ENCODE measurements at places on chromosomes 1 and 21. TPM values are rescaled to one million over a fixed set of nuclear protein-coding genes. Genes with fewer than 3 reads are reported as not detected.

Gene FOXO6
- 0.43 TPM for total RNA-seq

Gene RSPH1
- total RNA-seq = 0.84 TPM

Gene MX1
- 142 TPM for total RNA-seq

Gene ADAMTS4
- 7.8 TPM for total RNA-seq

Gene KCTD3
- 26.9 TPM for total RNA-seq

Gene HEYL
- 17.7 TPM for total RNA-seq

Gene KCNK1
- 7.3 TPM for total RNA-seq

Gene DRAXIN
- total RNA-seq = 0.09 TPM

DNA sequence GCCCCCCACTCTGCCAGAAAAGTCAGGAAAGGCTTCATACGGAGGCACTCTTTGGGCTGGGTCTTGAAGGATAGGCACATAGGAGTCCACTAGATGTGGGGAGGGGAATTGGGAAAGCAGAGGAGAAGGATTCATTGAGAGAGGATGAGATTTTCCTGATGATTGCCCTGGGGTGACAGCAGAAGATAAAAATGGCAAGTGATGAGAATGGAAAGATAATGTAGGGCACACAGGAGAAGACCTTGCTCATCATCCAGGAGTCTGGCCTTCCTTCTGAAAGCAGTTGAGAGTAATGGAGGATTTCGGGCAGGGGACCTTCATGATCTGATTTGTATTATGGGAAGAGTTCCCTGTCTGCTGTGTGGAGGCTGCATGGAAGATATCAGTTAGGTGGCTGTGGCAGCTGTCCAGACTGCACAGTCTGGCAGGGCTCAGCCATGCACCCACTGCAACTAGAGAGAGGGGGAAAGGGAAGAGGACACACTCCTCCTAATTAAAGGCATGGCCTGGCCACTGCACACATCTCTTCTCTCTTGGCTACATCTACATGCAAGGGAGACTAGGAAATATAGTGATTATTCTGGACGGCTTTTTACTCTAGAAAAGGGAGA, 9.6 kb upstream of the FABP3 start:
- DNase-seq = no peak
- no peak overlapping the region for H3K27ac ChIP-seq
- H3K36me3 ChIP-seq = no peaks in the 10 kb centered on the region
- peaks cover 9% of the 10 kb centered on the region for H3K27me3 ChIP-seq
- no peaks in the 10 kb centered on the region for H3K4me1 ChIP-seq

DNA sequence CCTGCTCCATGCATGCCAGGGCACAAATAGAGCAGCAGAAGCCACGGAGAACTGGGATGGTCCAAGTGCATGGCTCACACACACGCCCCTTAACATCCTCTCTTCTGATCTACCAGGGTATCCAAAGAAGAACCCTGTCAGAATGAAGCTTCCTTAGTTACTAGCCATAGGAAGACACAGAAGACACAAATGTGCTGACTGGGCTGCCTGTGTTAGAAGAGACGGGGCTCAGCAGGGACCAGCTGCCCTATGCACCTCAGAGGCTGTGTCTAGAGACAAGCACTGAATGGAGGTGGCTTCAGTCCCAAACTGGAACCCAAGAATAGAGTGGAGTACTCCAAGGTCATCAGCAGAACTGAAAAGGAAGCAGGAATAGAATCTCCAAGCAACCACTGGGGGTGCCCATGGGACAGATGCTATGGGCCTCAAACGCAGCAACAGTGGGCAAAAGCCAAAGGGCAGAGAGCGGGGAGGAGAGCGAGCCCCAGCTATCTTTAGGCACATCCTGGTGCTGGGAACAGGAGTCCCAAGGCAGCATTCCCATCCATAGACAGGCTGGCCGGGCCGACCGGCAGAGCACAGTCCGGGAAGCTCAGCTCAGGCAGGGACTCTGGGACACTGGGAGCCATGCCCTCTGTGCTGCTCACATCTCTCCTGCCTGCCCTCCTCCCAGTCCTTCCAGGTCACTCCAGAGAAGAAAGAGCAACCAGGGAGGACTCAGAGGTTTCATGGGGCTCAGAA, 9.5 kb downstream of the SLC6A9 start:
- no peaks in the 10 kb centered on the region for H3K4me1 ChIP-seq
- DNase-seq = no peak
- H3K36me3 ChIP-seq = no peaks in the 10 kb centered on the region
- no peak overlapping the region for H3K27ac ChIP-seq
- H3K27me3 ChIP-seq = no peaks in the 10 kb centered on the region

DNA sequence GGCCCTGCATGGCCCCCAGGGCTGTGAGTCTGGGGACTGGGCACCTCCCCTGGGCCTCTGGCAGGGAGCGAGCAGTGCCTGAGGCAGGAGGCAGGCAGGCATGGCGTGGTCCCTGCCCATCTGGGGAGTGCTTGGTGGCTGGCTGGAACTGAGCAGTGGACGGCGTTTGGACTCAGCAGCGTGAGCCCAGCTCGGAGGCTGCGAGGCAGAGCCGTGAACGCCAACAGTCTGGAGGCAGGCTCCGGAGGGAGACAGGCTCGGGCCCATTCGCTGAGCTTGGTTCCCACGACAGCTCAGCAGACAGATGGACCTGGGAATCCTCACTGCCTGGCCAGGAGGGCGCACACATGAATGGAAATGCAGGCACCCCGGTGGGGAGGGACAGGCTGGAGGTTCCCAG, 160.7 kb upstream of the POU3F1 start:
- no peak for DNase-seq
- no peak overlapping the region for H3K4me3 ChIP-seq
- H3K27ac ChIP-seq = no peak overlapping the region
- no peaks in the 10 kb centered on the region for H3K4me1 ChIP-seq
- H3K27me3 ChIP-seq = no peaks in the 10 kb centered on the region
- H3K36me3 ChIP-seq = no peaks in the 10 kb centered on the region

DNA sequence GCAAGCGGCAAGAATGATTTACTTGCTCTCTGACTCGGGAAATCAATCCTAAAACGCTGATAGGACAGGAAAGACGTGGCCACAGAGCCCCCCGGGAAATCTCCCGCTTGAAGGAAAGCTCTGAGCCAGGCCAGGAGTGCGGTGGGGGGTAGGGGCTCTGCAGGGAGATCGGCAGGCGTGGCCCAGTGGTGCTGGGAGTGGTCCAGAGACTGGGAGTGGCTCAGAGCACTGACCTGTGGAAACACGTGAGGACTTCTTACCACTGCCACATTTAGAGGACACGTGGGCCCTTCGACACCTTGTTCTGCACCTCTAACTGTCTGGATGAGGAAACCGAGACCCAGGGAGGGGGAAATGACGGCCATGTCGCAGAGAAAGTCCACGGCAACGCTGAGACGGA, 130.0 kb upstream of the KLHDC7A start:
- no peak for DNase-seq
- H3K4me3 ChIP-seq = no peak overlapping the region
- H3K4me1 ChIP-seq = no peaks in the 10 kb centered on the region
- no peak overlapping the region for H3K27ac ChIP-seq
- peaks cover 15% of the 10 kb centered on the region for H3K27me3 ChIP-seq
- H3K36me3 ChIP-seq = no peaks in the 10 kb centered on the region

DNA sequence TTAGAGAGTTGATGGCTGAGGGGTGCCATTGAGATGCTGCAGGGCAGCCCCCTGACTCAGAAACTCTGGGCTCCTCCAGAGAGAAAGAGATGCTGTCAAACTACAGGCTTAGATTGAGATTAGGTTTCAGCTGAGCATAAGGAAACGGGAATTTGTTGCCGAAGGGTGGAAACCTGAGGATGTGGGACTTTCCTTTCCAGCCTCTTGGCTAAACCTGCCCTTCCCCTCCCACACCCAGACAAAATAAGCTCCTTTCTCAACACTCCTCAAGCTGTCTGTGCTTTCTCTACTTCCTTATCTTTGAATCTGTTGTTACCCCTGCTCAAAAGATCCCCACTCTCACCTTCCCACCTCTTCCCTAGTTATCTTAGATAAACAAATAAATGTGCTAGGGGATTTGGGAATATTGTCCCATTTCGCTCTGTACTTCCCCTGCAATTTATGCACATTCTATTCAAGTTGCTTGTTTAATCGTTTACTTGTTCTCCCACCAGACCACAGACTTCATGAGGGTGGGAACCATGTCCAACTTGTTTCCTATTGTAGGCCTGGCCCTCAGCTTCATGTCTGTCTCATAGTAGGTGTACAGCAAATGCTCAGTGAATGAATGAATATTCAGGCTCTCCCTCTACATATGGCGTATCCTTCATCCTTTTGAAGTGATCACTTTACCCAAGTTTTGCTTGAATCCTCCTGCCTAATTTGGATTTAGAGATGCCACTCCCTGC, 30.6 kb upstream of the MARK1 start:
- DNase-seq = no peak
- no peaks in the 10 kb centered on the region for H3K36me3 ChIP-seq

GRCh38 chr1:232766241-232766890, 38.9 kb upstream of the MAP10 start:
- H3K4me1 ChIP-seq = peaks cover 12% of the 10 kb centered on the region
- no peak overlapping the region for H3K27ac ChIP-seq
- H3K27me3 ChIP-seq = no peaks in the 10 kb centered on the region
- no peaks in the 10 kb centered on the region for H3K36me3 ChIP-seq
- no peak overlapping the region for H3K4me3 ChIP-seq

GRCh38 chr1:202046227-202046626, 35.8 kb downstream of the ELF3 start:
- peaks cover 4% of the 10 kb centered on the region for H3K4me1 ChIP-seq
- H3K36me3 ChIP-seq = no peaks in the 10 kb centered on the region
- no peaks in the 10 kb centered on the region for H3K27me3 ChIP-seq

- no peaks in the 10 kb centered on the region for H3K4me1 ChIP-seq
- no peaks in the 10 kb centered on the region for H3K36me3 ChIP-seq
- H3K27me3 ChIP-seq = no peaks in the 10 kb centered on the region
- no peak overlapping the region for H3K27ac ChIP-seq
Observed at GRCh38 chr1:155871390-155871789, 12.0 kb downstream of the SYT11 start.

DNA sequence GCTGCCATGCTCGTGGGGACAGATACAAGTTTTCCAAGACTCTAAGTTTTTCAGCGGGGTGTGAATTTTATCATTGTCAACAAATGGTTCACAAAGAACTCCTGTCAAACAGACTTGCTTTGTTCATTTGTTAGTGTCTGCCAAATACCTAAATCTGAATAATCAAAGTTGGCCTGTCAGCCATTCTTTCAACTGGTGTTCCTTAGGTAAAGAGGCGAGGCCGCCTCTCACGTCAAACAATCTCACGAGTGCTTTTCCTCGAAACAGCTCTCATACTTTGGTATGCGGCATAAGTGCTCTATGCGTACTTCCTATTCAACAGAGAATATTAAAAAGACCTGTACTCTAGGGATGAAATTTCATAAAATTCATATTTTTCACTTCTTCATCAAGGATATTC, 51.4 kb upstream of the KANK4 start:
- H3K4me1 ChIP-seq = no peaks in the 10 kb centered on the region
- no peaks in the 10 kb centered on the region for H3K27me3 ChIP-seq
- H3K4me3 ChIP-seq = no peak overlapping the region
- H3K36me3 ChIP-seq = no peaks in the 10 kb centered on the region

DNA sequence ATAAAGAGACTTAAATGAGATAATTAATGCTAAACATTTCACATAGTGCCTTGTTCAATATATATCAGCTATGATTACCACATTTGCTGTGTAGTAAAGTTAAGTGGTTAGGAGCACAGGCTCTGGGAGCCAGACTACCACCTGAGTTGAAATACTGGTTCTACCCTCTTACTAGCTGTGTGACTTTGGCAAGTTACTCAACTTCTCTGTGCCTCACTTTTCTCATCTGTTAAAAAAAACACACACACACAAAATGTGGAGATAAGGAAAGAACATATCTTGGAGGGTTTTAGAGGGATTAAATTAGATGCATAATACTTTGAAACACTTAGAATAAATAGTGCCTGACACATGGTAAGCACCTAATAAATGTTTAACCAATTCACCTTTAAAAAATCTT, 51.8 kb upstream of the NRDC start:
- peaks cover 29% of the 10 kb centered on the region for H3K27me3 ChIP-seq
- no peaks in the 10 kb centered on the region for H3K36me3 ChIP-seq
- no peak overlapping the region for H3K4me3 ChIP-seq

GRCh38 chr1:65924471-65924870, 131.8 kb downstream of the PDE4B start:
- H3K27me3 ChIP-seq = no peaks in the 10 kb centered on the region
- no peak overlapping the region for H3K27ac ChIP-seq
- no peak for DNase-seq
- no peaks in the 10 kb centered on the region for H3K36me3 ChIP-seq

DNA sequence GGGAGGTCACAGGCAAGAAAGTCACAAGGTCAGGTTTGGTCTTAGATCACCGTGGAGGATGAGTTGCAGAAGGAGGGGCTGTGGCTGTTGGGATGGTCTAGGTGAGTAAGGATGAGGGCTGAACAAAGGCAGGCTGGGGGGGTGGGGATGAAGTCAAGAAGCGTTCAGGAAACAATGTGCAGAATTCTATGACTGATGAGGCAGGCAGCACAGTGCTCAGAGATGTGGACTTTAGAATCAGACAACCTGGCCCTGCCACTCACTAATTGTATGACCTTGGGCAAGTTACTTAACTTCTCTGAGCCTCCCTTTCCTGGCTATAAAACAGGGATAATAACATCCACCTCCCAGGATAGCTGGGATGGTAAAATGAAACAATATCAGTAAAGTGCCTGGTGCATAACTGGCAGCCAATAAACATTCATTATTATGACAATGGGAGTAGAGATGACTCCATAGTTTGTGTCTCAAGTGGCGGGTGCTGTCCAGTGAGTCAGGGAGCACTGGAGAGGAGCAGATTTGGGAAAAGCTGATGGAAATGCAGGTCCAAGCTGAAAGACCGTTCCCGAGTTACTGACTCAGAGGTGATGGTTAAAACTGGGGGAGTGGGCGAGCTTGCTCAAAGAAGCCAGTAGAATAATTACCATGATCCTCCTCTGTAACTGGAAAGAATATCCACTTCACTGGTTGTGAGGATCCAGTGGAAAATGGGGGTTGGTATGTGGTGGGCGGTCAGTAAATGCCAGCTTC, 2.1 kb downstream of the TIE1 start:
- H3K36me3 ChIP-seq = no peaks in the 10 kb centered on the region
- peaks cover 33% of the 10 kb centered on the region for H3K4me1 ChIP-seq
- H3K27ac ChIP-seq = no peak overlapping the region
- peak overlapping the region; percentile 48 for H3K4me3 ChIP-seq
- peak; percentile 15 for DNase-seq
- no peaks in the 10 kb centered on the region for H3K27me3 ChIP-seq

GRCh38 chr1:40383488-40384412, 10.2 kb downstream of the SMAP2 start:
- H3K27ac ChIP-seq = peak overlapping the region; percentile 83
- no peak for DNase-seq
- H3K4me3 ChIP-seq = no peak overlapping the region
- H3K36me3 ChIP-seq = no peaks in the 10 kb centered on the region
- no peaks in the 10 kb centered on the region for H3K27me3 ChIP-seq

GRCh38 chr1:4529446-4530165, 124.8 kb upstream of the AJAP1 start:
- H3K4me3 ChIP-seq = no peak overlapping the region
- no peaks in the 10 kb centered on the region for H3K4me1 ChIP-seq
- H3K27ac ChIP-seq = no peak overlapping the region
- no peaks in the 10 kb centered on the region for H3K36me3 ChIP-seq
- H3K27me3 ChIP-seq = peaks cover 29% of the 10 kb centered on the region
